Mucosa of descending colon (tissue), 3 donors: ENCODE measurements at places on chromosomes 6 and 20. TPM values are rescaled to one million over a fixed set of nuclear protein-coding genes. Genes with fewer than 3 reads are reported as not detected.

NECAB3 gene
- total RNA-seq: 55.7 TPM

KCNK5 gene
- total RNA-seq: 33.6 TPM

DNMT3B gene
- total RNA-seq: 0.95 TPM

EFCAB8 gene
- total RNA-seq: 0.66 TPM

MEI4 gene
- total RNA-seq: not detected

MYH7B gene
- 1.9 TPM for total RNA-seq

TAGAP gene
- 3.7 TPM for total RNA-seq

TSPO2 gene
- total RNA-seq: not detected

POLH gene
- 14.2 TPM for total RNA-seq

WFDC10B gene
- 0.73 TPM for total RNA-seq

DDO gene
- total RNA-seq: 3.5 TPM

KCNB1 gene
- 14.6 TPM for total RNA-seq

HLA-DRA gene
- 69.0 TPM for total RNA-seq

ARHGAP18 gene
- 24.3 TPM for total RNA-seq

BMP5 gene
- 3.3 TPM for total RNA-seq

C6orf118 gene
- total RNA-seq: not detected
